Smooth muscle cell of the brain vasculature (primary cell): ENCODE measurements at places on chromosomes 3 and 15.

DNA sequence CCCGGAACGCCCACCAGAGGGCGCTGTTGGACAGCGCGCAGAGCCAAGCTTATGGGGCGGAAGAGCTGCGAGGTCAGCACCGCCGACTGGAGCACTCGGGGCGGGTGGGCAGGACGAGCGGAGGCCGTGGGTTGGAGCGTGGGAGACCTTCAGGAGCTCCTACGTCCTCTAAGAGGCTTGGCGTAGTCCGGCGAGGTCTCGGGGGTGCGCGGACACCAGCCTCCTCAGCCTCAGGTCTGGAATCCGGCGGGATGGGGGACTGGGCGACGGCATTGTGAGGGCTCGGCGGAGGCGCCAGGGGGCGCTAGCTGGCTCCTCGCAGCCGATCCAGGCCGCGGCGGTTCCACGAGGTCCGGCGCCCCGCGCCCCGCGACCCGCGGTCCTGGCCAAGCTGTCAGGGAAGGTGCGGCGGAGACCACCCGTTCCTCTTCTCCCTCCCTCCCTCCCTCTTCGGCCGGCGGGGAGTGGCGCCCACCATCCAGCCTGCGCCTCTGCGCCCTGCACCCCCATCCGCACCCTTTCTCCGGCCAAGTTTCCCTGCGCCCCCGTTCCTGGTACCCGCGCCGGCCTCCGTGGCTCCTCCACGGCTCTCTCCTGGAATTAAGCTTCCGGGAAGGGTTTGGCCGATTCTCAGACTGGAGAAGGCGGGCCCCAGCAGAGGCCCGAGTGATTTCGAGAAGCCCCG lies 24.3 kb upstream of the POLG start:
- DNase-seq: no peak

DNA sequence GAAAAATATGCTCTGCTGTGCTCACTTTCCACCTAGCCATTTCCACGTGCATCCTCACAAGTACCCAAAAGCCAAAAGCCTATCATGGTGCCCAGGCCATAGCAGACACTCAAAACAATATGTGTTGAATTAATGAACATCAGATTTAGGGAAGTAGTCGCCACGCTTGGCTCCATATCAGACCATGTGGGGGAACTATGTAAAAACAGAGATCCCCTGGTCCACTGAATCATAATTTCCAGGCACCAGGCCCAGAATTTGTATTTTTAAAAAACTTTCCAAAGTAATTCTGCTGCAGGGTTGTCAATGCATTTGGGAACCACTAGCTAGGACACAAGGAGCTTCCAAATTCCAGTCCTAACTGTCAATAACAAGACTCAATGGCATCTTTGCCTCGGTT lies 77.3 kb downstream of the CNTN3 start:
- DNase-seq: no peak

- no peak for DNase-seq
These were observed 43.3 kb downstream of the UBXN7 start for GRCh38 chr3:196388956-196389355.

DNA sequence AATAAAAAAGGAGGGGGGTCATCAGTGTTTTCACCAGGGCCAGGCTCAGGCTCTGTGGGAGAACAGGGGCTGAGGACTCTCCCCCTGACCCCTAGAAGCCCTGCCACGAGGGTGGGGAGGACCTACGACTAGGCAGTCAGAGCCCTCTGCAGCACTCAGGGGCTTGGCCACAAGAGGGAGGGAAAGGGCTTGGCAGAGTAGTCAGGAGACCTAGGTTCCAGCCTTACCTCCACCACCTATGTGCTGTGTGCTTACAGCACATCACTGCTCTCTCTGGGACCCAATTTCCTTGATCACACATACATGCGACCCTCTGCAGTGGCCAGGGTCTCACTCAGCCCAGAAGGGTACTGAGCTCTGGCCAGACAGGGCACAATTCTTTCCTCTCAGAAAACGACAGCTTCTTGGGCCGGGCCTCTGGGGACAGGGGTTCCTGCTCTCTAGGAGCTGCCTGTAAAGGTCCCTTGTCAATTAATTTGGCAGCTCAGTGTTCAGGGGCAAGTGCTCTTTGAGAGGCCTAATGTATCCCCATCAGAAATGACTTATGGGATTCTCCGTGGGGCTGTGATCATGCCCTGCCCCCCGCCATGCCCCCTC lies 16.4 kb upstream of the SKIC8 start:
- no peak for DNase-seq

DNA sequence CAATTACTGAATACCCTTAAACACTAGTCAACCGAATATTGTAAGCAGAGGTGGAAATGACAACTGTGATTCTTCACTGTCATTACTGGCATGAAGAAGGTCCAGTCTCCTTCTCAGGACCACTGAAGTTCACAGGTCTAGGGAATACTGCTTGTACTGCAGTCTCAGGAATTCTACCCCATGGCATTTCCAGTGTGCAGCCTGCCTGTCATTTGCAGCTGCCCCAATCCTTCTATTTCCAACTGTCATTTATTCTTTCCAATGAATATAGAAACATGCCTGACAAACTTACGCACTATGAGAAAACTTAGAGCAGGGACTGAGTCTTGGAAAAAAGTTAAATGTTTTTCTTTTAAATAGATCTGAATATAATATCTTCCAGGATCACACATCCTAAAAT lies 308.0 kb upstream of the THBS1 start:
- DNase-seq: no peak

- DNase-seq: no peak
These were observed 160.1 kb upstream of the DPH6 start for GRCh38 chr15:35705884-35706585.

- peak; percentile 44 for DNase-seq
These were observed 368.0 kb downstream of the MFSD1 start for GRCh38 chr3:159169828-159170227.

GRCh38 chr3:193943851-193944517 lies 192.0 kb upstream of the HES1 start:
- no peak for DNase-seq

GRCh38 chr3:141407825-141408224 lies 39.5 kb downstream of the ZBTB38 start:
- DNase-seq: no peak

DNA sequence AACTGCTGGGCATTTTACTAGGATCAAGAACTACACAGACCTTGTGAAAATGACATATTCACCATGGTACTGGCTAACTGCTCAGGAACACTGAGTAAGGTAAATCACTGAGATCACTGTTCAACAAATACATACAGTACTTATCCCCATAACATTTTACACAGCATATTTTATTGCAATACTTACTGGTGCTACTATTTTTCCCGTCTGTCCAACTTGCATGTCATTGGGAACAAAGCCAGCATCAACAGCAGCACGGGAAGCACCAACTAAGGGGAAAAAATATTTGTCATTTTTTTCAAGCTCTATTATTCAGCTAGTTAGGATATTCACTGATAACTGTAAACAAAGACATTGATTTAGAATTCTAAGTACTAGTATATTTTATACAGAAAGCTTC lies 37.0 kb downstream of the ETFA start:
- no peak for DNase-seq

GRCh38 chr15:61629269-61629668 lies 400.2 kb upstream of the RORA start:
- no peak for DNase-seq

- peak; percentile 37 for DNase-seq
These were observed 67.9 kb downstream of the ULK4 start for GRCh38 chr3:41893977-41894376.

- DNase-seq: no peak
These were observed 479.0 kb downstream of the FOXP1 start for GRCh38 chr3:71104556-71104955.

GRCh38 chr3:52277972-52278509 lies 408 bp downstream of the WDR82 start:
- no peak for DNase-seq
